Occipital lobe (tissue), 3 donors: ENCODE measurements at places on chromosomes 5 and 9. TPM values are rescaled to one million over a fixed set of nuclear protein-coding genes. Genes with fewer than 3 reads are reported as not detected.

DNA sequence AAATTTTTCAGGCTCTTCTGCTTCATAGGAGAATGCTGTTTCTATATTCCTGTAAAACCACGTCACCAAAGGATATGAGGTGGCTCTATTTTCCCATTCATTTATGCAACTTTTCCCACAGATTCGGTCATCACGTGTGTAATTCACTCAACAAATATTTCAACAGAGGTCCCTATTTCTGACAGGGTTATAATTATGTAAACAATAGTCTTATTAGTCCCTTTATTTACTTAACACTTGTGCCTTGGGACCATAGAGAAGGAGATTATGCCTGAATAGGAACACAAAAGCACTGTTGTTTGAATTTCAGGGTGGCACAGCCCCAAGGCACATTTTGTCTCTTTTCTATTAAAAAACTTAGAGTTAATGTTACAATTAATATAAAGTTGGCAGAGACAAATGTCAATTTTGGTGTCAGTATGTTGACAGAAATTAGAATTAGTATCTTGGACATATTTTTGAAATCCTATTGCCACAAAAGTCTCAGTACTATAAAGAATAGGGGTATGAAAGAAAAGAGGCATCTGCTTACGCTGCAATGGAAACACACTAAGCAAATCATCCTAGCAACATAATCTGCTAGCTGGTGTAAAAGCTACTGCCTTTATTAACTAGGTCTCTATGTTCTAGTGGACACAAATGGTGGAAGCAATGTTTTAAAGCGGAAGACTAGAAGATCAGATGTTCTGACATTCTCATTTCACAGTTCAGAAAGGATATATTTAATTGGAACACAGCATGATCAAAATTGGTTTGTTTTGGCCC lies 229.1 kb upstream of the TBCA start:
- no peak for DNase-seq

GRCh38 chr5:10702040-10702629 lies 58.9 kb downstream of the DAP start:
- no peak for DNase-seq

- DNase-seq, result no peak
These were observed 1401.4 kb downstream of the EFNA5 start for GRCh38 chr5:106269252-106269843.

DNA sequence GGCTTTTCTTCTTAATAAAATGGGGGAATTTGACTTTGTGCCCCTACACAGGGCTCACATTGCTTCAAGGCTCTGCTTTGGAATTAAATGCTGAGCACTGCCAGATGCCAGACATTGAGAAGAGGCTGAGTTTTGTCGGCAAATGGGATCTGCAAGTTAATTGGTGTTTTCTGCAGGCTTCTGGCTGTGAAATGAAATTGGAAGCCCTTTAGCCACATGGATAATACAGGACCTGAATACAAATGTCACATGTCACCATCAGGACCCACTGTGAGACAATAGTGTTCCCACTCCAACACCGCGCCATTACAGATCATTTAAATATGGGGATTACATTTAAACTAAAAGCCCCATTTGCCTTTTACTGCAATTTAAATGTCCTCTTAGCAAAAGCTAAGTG lies 164.4 kb downstream of the ZSWIM6 start:
- no peak for DNase-seq

GRCh38 chr9:124392871-124393460 lies 22.3 kb downstream of the PSMB7 start:
- peak; percentile 68 for DNase-seq

GRCh38 chr5:62115014-62115413 lies 191.0 kb upstream of the KIF2A start:
- DNase-seq, result no peak

- peak; percentile 9 for DNase-seq
These were observed 539 bp downstream of the ARRDC3 start for GRCh38 chr5:91382530-91383026.

DNA sequence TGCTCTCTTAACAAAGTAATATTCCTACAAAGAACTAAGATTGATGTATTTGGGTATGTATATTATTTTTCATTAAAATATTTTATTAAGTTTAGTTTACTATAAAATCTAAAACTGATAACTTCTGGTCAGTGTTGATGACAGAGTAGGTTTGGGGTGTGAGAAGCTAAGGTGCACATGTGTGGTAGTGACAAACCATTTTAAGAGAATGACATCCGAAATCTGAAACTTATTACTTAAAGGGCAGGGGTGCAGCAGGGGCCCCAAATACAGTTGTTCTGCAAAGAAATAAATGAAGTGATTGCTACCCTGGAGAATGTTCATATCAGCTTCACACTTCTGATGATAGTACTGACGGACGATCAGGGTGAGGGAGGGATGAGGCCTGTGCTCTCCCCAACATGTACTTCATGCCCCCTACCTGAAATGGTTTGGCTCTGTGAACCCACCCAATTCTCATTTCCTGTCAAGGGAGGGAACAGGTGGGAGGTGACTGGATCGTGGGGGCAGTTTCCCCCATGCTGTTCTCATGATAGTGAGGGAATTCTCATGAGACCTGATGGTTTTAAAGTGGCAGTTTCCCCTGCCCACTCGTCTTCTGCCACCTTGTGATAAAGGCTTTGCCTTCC lies 125.3 kb upstream of the RFX3 start:
- DNase-seq, result no peak

- DNase-seq, result peak; percentile 8
These were observed 213.0 kb downstream of the FBXL17 start for GRCh38 chr5:108168915-108169314.

GRCh38 chr5:173625673-173626504 lies 9.4 kb upstream of the BOD1 start:
- no peak for DNase-seq

DNA sequence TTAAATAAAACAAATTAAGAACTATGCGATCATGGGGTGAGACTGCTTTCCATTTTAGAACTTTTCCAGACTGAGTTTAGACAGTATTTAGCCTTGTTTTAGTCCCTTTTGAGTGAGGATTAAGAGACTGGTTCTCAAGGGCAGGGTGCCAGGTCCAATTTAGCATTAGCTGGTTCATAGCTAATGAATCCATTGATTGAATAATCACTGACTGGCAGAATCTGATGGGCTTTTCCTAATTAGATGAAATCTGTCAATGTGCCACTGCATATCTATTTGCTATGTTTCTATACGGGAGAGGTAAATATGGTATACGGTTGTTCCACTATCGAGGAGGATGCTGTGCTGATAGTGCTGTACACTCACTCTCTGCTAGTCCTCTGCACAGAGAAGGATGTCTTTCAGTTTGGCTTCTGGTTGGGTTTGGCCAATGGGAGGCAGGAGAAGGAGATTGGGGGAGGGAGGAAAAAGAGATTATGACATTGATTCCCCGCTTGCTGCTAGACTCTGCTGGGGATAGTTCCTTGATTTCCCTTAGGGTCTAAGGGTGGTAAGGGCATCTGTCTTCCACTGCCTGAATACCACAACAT lies 496.6 kb downstream of the CTNND2 start:
- DNase-seq, result no peak

- no peak for DNase-seq
These were observed 48.9 kb downstream of the PFDN1 start for GRCh38 chr5:140253985-140254384.

- no peak for DNase-seq
These were observed 55.9 kb downstream of the AHRR start for GRCh38 chr5:377326-377981.

DNA sequence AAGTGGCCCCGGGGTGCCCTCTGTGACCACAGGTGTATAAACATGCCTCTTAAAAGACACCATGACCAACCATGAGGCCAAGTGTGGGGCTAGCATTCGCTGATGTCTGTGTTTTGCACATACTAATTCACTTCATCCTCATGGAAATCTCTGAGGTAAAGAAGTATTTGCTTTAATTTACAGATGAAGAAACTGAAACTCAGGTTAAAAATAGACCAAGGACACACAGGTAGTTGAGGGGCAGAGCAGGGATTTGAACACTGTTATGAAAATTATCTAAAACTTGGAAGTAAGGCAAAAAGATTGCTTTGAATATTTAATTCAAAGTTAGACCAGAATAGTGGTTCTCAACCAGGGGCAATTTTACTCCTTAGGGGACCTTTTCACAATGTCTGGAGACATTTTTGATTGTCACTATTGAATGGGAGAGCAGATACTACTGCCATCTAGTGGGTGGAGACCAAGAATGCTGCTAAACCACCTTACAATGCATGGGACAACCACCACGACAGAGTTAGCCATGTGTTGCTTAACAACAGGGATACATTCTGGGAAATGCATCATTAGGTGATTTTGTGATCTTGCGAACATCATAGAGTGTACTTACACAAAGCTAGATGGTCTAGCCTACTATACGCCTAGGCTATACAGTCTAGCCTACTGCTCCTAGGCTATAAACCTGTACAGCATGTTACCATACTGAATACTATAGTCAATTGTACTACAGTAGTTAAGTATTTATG lies 8.0 kb upstream of the FXN start:
- DNase-seq, result no peak

GRCh38 chr5:94361832-94362796 lies 256.3 kb downstream of the KIAA0825 start:
- DNase-seq, result no peak

GRCh38 chr9:133862585-133863256 lies 124.6 kb upstream of the SARDH start:
- peak; percentile 25 for DNase-seq

DNA sequence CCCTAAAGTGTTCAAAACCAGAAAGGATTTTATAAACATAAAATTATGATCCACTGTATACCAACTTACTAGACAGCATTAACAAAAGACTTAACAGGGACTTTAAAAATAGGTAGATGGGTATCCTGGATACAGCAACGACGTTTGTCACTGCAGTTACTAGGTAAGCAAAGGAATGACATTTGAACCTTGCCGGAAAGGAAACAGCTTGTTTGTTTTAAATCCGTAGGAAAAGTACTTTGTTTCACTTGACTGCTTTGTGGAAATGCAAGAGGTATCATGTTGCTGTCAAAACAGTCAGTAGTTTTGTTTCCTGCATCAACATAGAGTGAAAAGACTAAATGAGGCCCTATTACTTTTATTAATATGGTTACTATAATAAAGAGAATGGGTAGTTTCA lies 122.9 kb downstream of the CDC42SE2 start:
- no peak for DNase-seq

DNA sequence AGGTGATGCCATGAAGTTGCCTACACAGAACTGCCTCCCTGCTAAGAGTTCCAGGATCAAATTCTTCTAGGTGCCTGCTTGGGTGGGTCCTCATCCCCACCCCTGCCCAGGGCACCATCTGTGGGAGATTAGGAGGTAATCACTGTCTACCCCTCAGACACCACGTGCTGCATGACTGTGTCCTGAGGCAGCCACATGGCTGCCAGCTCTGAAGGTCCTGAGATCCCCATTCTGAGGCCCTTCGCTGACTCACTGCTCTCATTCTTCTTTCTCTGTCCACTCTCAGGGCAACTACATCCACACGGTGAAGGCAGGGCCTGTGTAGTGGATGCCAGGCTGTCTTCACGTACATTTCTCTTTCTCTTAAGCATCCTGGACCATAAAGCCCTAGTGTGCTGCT lies 222.9 kb upstream of the ANKRD55 start:
- DNase-seq, result no peak

DNA sequence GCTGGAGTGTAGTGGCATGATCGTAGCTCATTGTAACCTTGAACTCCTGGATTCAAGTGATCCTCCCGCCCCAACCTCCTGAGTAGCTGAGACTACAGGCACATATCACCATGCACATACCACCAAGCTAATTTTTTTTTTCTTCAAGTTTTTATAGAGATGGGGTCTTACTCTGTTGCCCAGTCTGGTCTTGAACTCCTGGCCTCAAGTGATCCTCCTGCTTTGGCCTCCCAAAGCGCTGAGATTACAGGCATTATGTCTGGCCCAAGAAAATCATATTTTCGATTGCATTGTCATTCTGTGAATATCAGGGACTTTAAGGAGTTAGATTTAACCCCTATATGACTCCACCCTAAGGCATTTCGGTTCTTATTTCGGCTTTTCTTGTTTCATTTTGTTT lies 116.6 kb downstream of the VPS13A start:
- no peak for DNase-seq

DNA sequence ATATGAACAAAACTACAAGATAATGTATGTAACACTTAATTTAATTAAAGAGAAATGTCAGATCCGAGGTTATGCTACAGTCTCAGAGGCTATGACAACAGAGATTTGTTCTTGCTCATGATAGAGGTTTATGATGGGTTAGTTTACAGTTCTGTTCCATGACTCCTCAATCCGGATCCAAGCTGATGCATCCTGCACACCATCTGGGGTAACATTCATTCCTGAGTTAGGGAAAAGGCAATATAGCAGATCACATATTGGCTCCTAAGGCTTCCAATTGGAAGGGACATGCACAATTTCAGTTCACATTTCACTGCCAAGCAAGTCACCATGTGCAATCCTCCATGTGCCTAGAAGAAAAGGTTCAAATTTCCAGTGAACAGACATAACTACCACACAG lies 40.4 kb downstream of the ABLIM3 start:
- no peak for DNase-seq

DNA sequence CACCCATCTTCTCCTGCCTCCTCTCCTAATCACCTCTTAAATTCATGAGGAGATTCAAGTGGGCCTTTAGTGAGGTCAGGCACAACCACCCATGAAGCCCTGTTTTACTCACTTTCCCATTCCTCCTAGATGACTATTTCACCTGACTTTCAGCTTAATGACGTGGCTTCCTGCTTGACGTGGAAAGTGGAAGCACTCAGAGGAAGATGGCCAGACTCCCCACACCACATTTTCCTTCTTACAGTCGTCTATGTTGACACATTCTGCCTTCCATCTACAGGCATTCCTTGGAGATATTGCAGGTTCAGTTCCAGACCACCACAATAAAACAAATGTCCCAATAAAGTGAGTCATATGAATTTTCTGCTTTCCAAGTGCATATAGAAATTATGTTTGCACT lies 146.4 kb upstream of the TAS2R1 start:
- no peak for DNase-seq

DNA sequence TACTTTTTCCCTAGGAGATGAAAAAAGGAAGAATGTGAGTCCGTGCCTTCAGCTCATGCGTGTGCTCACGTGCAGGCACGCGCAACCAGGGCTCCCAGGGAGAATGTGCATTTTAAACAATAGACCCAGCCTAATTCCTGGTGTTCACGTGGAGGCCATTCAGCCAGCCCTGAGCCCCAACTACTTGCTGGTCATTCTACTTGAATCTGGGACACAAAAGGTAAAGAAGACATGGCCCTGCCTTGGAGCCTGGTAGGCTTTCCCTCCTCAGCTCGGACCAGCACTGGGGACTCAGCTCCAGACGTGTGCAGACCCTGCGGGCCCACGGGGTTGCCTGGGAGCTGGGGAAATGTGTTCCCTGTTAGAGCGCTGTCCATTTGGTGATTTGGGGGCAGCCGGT lies 125.5 kb downstream of the MVB12B start:
- no peak for DNase-seq

Gene TMEM203
- 42.9 TPM for total RNA-seq

Gene AGTPBP1
- 473 TPM for total RNA-seq

Gene ADAMTSL2
- total RNA-seq, result 3.3 TPM

Gene TAF1L
- total RNA-seq, result 0.78 TPM

Gene HMCN2
- total RNA-seq, result not detected

Gene ZFP37
- 27.8 TPM for total RNA-seq

Gene PCDHGA2
- total RNA-seq, result 6.9 TPM

Gene ANKRD55
- 0.31 TPM for total RNA-seq

Gene LTC4S
- total RNA-seq, result 1.7 TPM

Gene SEMA5A
- 11.2 TPM for total RNA-seq

Gene DNAJC25
- total RNA-seq, result 4.7 TPM

Gene INSL4
- not detected for total RNA-seq

Gene HAND1
- not detected for total RNA-seq

Gene PCDHGB7
- total RNA-seq, result 15.6 TPM

Gene TLX3
- not detected for total RNA-seq
